Retina (tissue), 1 donor: ENCODE measurements at places on chromosomes 1 and 21.

DNA sequence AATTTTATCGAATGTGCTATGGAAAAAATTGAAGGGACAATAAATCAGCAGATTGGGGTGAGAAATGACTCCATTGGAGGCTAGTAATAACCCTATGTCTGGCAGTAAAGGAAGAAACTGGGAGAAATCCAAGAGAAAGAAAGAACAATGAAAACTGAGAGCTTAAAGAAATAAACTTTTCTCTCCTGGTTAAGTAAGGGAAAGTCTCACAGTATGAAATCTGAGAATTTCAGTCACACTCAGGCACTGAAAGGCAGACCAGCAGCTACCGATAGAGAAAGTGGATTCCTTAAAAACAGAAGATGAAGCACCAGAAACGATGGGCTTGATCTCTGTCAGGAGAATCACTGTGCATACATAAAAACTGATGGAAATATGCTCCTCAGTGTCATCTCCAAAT lies 404.2 kb downstream of the PLPP3 start:
- no peak for DNase-seq

GRCh38 chr1:114490274-114490693 lies 20.7 kb downstream of the TRIM33 start:
- DNase-seq: no peak

GRCh38 chr1:201690528-201690927 lies 138.4 kb upstream of the IPO9 start:
- DNase-seq: no peak

DNA sequence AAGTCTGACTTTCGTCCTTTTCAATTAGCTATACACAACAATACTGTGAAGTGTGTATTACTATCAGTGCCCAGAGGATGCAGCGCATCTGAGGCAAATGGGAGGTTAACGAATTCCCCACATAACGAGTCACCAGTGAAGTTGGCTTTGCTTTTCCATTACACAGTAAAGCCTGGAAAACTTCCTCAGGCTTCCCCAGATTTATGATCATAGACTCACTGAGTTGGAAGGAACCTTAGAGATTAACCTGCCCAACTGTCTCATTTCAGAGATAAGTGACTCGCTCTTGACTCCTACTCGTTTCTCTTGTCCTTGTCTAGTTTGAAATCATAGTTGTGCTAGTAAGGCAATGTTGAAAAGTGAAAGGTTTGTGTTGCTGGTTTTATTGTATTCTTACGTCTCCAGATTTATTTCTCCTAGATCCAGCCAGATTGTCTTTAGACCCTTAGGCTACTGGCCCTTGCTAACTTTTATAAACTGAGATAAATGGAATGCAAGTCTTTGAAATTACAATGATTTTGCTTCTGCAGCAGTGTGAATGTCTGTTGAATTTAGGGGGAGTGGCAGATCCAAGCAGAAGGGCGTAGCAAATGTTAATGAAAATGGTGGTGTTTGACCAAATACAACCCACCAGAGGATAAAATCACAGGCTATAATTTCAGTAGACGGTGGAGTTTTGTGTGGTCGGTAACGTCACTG lies 17.3 kb downstream of the S1PR1 start:
- DNase-seq: no peak
